ENCODE measurements at places on chromosomes 2 and 18.

- no peak for DNase-seq
These were observed 122.5 kb downstream of the PLEKHM3 start for GRCh38 chr2:207902821-207903220.

DNA sequence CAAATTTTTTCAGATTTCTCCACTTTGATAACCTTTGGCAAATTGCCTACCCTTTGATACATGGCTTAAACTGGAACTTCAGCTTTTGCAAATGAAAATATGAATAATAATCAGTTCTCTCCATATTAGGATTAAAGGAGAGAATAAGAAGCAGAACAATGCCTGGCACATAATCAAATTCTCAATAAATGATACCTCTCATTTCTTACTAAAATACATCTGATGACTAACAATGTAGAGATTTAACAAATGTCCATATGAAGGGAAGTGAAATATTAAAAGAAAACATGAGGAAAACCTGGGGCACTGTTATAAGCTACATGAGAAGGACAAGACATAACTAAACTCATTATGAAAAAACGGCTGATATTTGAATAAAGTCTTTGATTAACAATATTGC is 1103.6 kb downstream of the LRP1B start:
- DNase-seq = peak; percentile 40

DNA sequence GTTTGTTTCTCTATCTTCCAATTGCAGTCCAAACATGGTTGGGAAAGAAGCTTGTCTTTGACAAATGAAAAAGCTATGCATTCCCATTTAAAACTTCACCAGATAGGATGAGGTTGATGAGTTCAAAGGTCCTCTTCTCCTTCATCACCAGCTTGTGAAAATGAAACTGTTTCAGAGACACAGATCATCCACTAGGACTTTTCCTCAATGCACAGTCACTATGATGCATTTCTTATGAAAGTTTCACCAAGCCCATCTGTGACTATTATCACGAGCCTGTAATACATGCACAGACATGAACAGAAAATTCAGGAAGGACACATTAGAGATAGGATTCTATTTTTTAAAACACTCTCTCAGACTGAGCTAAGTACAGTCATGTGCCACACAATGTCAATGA is 644.4 kb downstream of the PLCL1 start:
- DNase-seq = no peak

- no peak for DNase-seq
These were observed 155.3 kb downstream of the RAD51AP2 start for GRCh38 chr2:17362956-17363355.

- peak; percentile 2 for DNase-seq
These were observed 51.5 kb upstream of the NXPH2 start for GRCh38 chr2:138831691-138832090.

DNA sequence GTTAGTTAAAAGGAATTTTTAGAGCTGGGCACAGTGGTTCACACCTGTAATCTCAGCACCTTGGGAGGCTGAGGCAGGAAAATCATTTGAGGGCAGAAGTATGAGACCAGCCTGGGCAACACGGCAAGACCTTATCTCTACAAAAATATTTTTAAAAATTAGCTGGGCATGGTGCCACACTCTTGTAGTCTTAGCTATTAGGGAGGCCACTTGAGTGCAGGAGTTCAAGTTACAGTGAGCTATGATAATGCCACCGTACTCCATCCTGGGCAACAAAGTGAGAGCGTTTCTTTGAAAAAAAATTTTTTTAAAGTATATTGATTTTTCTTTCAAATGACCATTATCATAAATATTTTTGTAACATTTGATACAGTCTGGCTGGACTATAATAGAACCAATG is 93.6 kb upstream of the FAM117B start:
- DNase-seq = peak; percentile 21

DNA sequence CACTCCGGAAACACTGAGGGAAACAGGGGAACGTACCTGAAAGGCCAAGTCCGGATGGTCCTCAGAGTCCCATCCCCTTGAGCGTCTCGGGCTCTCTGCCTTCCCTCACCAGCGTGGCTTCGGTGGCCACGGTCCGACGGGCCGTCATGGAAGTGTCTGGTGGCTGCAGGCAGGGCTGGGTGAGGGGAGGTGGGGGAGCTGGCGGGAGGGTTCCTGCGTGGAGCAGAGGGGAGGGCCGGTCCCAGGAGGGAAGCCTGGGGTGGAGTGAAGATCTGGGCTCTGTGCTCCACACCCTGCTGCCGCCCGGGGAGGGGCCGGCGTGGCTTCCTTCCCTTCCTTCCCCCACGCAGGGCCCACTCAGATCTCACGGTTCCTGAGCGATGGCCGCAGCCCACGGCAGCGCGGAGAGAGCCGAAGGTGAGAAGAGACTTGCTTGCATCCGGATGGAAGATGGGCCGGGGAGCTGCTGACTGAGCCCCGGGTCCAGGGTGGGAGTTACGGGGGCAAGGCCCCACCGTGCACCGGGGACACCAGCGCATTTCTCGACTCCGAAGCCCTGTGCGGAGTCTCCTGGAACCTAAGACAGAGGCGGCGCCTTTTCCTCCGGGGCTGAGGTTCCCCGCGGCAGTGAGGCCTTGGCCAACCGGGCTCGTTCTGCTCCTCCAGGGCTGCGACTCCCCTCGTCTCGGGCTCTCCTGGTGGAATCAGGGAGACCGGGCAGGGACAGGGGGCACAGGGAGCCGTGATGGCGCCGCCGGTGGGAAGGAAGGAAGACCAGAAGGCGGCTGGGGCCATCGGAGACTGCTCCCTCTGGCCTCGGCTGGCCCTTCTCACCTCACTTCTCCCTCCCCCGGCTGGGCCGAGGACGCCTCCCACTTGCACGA is 49.1 kb downstream of the KCNF1 start:
- no peak for DNase-seq

DNA sequence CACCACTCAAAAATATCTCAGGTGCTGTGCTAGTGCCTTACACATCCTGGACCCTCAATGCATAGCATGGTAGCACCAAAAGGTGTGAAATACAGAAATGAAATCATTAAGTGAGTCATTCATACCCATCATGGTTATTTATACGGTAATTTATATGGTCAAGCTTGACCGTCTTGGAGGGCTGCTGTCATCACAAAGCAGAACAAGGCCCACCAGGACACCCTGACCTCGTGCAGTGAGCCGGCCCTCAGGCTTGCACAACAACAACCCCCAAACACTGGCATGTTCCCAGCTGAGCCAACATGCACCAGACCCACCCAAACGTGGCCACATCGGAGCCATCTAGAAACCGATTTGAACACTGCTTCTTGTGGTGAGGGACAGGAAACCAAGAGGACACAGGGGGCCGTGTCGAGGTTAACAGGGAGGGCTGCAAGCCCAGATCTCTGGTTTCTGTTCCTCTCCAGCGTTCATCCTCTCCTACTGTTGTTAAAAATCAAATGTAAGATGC is 378.5 kb upstream of the ID2 start:
- DNase-seq = no peak

DNA sequence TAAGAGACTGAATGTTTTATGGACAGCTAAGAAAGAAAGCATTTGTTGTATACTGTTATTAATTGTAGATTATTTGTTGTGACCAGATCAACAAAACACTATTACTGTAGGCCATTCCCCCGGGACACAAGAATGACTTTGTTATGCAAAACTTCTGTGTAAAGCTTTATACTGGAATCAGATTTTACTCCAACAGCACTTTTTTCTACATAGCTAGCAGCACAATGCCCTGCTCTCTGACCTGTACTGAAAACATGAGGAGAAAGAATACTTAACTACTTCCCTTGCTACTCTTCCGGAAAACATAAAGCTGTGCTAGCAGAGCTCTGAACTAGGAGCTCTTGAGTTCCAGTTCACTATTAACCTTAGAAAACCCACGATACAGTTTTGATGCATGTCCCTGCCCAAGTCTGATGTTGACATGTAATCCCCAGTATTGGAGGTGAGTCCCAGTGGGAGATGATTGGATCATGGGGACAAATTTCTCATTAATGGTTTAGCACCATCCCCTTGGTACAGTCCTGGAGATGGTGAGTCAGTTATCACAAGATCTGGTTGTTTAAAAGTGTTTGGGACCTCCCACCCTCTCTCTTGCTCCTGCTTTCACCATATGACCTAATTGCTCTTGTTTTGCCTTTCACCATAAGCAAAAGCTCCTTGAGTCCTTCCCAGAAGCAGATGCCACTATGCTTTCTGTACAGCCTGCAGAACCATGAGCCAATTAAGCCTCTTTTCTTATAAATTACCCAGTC is 601.1 kb upstream of the PIK3C3 start:
- no peak for DNase-seq

GRCh38 chr2:224957540-224958461 is 84.5 kb downstream of the DOCK10 start:
- no peak for DNase-seq

DNA sequence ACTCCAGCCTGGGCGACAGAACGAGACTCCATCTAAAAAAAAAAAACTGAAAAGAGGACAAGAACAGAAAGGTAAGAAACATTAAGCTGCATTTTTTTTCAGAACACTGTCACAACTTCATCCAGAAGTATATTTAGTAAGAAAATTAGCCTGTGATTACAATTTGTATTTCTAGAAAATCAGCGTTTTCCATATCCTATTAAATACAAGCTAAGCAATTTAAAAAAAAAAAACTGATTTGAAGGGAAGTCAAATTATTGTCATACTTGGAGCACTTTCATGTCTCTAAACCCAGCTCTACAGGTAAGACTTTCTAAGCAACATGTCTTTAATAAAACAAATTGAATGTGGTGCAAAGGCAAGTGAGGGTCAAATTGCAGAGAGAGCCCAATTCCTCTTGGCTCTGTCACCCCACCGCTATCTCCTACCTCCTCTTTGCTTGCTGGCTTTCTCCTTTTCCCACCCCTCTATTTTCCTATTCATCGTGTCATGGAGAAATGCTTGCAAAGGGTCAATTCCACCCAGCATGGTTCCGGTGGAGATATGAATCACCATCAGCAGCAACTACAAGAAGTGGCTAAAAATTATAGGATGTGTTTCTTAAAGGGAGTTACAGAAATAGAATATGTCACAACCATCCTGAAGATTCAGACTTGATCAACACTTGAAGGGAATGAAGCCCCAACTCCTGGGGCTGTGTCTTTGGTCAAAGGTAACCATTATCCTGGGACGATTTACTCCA is 68.4 kb upstream of the BCL11A start:
- no peak for DNase-seq

Measured in fibroblast of skin of back (primary cell).